ENCODE measurements at places on chromosomes 12 and 14.

DNA sequence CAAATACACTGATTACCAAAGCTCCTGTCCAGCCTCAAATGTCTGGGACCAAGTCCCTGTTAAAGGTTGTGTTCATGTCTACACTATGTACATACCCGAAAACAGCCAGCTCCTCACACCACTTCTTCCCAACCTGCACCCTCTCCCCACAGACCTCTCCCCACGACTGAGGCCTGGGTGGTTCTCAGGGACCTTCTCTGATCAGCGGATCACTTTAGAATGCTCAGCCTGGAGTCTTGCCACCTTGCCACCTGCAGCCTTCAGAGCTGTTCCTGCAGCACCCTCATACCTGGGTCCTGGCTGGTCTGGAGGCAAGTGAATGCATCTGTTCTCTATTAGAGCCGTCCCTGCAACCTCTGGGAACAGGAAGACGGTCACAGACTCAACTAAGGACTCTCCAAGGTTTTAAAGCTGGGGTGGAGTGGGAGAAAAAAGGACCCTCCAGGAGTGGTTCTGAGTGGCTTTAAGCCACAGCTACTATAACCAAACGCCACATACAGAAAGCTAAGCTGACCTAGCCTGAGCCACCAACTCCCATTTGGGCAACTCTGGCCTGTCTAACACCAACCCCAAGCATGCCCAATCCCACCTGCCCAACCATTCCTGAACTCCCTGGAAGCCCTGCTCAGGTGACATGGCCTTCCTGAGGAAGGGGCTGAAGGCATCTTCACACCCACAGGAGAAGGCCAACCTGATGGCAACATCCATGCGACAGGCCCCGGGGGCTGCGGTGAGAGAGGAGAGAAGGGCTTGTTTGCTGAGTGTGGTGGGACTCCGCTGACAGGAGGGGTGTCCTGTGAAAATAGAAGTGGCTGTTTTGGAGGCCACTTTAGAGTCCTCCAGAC is 8.6 kb downstream of the KRT2 start:
- DNase-seq = no peak

GRCh38 chr14:101583006-101583714 is 21.9 kb downstream of the DIO3 start:
- no peak for DNase-seq

GRCh38 chr12:98644433-98644711 is 216 bp downstream of the IKBIP start:
- peak; percentile 50 for DNase-seq

GRCh38 chr14:91284146-91284790 is 39.8 kb upstream of the GPR68 start:
- DNase-seq = peak; percentile 87

- no peak for DNase-seq
Observed at GRCh38 chr12:111435661-111436201, 30.0 kb downstream of the SH2B3 start.

DNA sequence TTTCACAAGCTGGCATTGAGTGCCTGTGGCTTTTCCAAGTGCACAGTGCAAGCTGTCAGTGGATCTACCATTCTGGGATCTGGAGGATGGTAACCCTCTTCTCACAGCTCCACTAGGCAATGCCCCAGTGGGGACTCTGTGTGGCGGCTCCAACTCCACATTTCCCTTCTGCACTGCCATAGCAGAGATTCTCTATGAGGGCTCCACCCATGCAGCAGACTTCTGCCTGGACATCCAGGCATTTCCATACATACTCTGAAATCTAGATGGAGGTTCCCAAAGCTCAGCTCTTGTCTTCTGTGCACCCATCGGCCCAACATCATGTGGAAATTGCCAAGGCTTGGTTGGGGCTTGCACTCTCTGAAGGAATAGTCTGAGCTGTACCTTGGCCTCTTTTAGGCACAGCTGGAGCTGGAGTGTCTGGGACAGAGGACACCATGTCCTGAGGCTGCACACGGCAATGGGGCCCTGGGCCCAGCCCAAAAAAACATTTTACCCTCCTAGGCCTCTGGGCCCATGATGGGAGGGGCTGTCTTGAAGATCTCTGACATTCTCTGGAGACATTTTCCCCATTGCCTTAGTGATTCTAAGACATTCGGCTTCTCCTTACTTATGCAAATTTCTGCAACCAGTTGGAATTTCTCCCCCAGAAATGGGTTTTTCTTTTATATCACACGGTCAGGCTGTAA is 313.3 kb upstream of the SFSWAP start:
- DNase-seq = no peak

GRCh38 chr12:144650-145284 is 69.2 kb downstream of the SLC6A12 start:
- no peak for DNase-seq

- DNase-seq = no peak
Observed at GRCh38 chr14:95216008-95216407, 58.7 kb upstream of the DICER1 start.

DNA sequence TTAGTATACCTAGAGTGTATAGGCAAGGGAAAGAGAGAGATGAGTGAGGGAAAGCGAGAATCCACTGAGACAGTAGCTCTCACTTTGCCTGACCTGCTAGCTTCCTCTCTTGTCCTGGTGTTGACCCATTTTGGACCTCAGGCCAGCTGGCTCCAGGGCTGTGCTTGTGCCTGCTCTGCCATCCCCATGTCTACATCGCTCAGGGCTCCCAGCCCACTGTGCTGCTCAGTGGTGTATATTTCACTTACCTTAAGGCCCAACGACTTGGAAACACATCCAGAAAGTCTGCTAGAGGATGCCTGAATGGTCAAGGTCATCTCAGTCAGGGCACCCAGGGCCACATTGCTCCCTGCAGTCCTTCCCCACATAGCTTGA is 964 bp upstream of the SERPINA4 start:
- DNase-seq = no peak

DNA sequence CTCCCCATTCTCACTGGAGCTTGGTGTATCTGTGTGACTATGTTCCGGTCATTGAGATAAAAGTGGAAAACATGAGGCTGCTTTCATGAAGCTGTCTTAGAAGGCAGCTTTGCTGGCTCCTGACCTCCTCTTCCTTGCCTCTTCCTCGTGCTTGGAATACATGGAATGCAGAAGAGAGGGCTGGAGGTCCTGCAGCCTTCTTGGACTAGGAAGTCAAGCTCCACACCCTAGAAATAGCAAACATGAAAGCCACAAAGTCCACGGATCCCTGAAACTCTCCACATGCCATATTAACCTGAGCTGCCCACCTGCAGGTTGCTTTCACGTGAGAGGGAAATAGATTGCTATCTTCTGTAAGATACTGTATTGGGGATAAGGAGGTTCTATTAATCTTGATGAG is 51.0 kb downstream of the FZD10 start:
- DNase-seq = no peak

All from HTR-8/SVneo (cell line).